ENCODE measurements at places on chromosomes 3 and 15. TPM values are rescaled to one million over a fixed set of nuclear protein-coding genes. Genes with fewer than 3 reads are reported as not detected.

Gene PPP1R2
- total RNA-seq = 52.7 TPM

Gene NPAP1
- total RNA-seq = not detected

Gene CFAP44
- total RNA-seq = 1.4 TPM

Gene MYO5C
- 21.0 TPM for total RNA-seq

Gene SUMF1
- total RNA-seq = 36.4 TPM

Gene ATP2B2
- not detected for total RNA-seq

Gene SLC15A2
- 3.0 TPM for total RNA-seq

Gene IL17RB
- 0.07 TPM for total RNA-seq

Gene MKRN3
- 0.07 TPM for total RNA-seq

Gene NIPA2
- 56.3 TPM for total RNA-seq

Gene EIF4G1
- 479 TPM for total RNA-seq

Gene C3orf49
- total RNA-seq = not detected

Gene LNP1
- total RNA-seq = 3.1 TPM

Gene REC114
- total RNA-seq = not detected

Gene GALNT15
- total RNA-seq = 0.42 TPM

Gene ANKRD63
- total RNA-seq = not detected

Gene GOLGA8G
- total RNA-seq = not detected

Gene C2CD4A
- total RNA-seq = 2.1 TPM

Gene LRRIQ4
- not detected for total RNA-seq

Gene CCNDBP1
- total RNA-seq = 48.9 TPM
